ENCODE measurements at places on chromosomes 13 and 19. TPM values are rescaled to one million over a fixed set of nuclear protein-coding genes. Genes with fewer than 3 reads are reported as not detected.
A peak's percentile ranks its signal among the peaks of the same experiment; 100 is the strongest.

GRCh38 chr13:107043021-107043956 is 475.4 kb upstream of the ARGLU1 start:
- no peak overlapping the region for H3K4me3 ChIP-seq
- DNase-seq = no peak
- no peaks in the 10 kb centered on the region for H3K36me3 ChIP-seq

DNA sequence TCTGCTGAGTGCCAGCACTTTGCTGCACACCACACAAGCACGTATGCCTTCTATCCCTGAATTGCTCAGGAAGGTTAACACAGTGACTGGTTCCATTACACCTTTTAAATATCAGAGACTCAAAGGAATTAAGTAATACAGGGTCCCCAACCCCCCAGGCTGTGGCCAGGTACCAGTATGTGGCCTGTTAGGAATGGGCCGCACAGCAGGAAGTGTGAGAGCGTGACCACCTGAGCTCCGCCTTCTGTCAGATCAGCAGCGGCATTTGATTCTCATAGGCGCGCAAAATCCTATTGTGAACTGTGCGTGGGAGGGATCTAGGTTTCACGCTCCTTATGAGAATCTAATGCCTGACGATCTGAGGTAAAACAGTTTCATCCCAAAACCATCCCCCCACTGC is 194.5 kb downstream of the FOXO1 start:
- H3K27me3 ChIP-seq = no peaks in the 10 kb centered on the region
- no peaks in the 10 kb centered on the region for H3K36me3 ChIP-seq
- H3K4me1 ChIP-seq = peaks cover 13% of the 10 kb centered on the region
- no peak for DNase-seq
- H3K4me3 ChIP-seq = no peak overlapping the region

The VAV1 gene
- total RNA-seq = not detected

GRCh38 chr13:61255040-61255796 is 160.4 kb downstream of the PCDH20 start:
- peaks cover 16% of the 10 kb centered on the region for H3K27me3 ChIP-seq
- no peak overlapping the region for H3K27ac ChIP-seq
- peak; percentile 41 for DNase-seq
- no peaks in the 10 kb centered on the region for H3K4me1 ChIP-seq
- H3K36me3 ChIP-seq = no peaks in the 10 kb centered on the region
- H3K4me3 ChIP-seq = no peak overlapping the region

The SAE1 gene
- 76.1 TPM for total RNA-seq

The NEK5 gene
- total RNA-seq = 0.21 TPM

The EPSTI1 gene
- not detected for total RNA-seq

DNA sequence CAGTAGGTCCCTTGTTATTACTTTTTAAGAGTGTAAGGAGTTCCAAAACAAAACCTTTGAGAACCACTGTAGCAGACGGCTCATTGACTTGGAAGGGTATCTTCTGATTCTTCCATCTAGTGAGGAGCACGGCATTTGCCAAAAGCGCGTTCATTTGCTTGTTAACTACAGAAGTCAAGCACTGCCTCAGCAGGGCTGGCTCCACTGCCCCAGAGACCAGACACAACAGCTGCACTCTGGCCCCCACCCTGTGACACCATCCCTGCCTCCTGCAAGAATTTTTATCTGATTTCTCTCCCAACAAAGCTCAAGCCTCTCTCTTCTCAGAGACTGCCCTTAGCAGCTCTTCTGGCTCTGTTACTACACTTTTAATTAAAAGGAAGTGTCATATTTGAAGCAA is 20.7 kb upstream of the XPO4 start:
- no peaks in the 10 kb centered on the region for H3K4me1 ChIP-seq
- no peak overlapping the region for H3K27ac ChIP-seq
- no peak overlapping the region for H3K4me3 ChIP-seq
- H3K36me3 ChIP-seq = no peaks in the 10 kb centered on the region
- DNase-seq = no peak

GRCh38 chr13:106471957-106472543 is 63.4 kb downstream of the EFNB2 start:
- H3K4me3 ChIP-seq = peak overlapping the region; percentile 61
- DNase-seq = peak; percentile 94
- H3K4me1 ChIP-seq = peaks cover 10% of the 10 kb centered on the region
- peak overlapping the region; percentile 58 for H3K27ac ChIP-seq
- H3K27me3 ChIP-seq = no peaks in the 10 kb centered on the region

The SULT2A1 gene
- total RNA-seq = not detected

DNA sequence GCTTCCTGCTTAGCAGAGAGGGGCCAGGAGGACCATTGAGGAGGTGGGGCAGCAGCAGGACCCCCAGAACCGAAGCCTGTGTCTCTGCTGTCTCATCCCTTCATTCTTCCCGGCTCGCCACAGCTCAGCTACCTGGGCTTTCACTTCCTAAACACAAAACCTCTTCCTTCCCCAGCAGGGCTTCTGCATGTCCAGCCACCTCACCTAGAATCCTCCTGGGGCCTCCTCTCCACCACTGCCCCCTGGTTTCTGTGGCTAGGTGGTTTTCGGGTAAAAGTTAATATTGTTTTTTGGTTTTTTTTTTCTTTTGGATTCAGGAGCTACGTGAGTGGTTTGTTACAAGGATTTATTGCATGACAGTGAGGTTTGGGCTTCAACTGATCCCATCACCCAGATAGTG is 61.8 kb upstream of the PABPC3 start:
- peaks cover 12% of the 10 kb centered on the region for H3K27me3 ChIP-seq
- no peak overlapping the region for H3K4me3 ChIP-seq
- H3K4me1 ChIP-seq = peaks cover 5% of the 10 kb centered on the region
- no peak overlapping the region for H3K27ac ChIP-seq
- H3K36me3 ChIP-seq = no peaks in the 10 kb centered on the region

DNA sequence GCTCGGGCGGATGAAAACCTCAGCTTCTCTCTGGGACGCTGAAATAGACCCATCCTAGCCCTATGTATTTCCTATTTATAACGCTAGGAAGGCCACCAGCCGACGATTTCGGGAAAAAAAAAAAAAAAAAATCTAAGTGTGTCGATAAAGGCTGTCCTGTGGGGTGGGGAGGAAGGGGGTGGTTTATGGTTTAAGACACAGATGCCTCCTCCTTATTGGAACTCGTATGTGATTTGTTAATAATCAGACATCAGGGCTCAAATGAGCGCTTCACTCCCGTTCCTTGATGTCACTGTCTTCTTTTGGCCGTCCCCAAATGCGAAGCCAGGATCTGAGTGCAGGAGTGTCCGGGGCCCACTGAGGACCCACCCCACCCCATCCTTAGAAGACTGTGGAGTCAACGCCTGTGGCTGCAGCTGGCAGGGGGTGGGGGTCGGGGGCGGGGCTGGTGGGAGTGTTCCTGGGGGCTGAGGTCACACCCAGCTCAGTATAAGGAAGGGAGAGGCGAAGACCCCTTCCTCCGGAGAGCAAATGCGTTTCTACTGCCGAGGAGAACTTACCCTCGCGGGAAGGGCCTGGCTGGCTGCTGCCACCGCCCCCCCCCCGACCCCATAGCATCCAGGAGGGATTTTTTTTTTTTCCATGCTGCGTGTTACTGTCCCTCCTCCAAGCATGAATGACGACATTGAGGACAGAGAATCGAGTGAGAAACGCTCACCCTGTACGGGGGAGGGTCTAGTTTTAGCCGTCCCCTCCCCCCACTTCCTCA is 971 bp downstream of the ATCAY start:
- H3K4me1 ChIP-seq = no peaks in the 10 kb centered on the region
- no peak for DNase-seq
- no peak overlapping the region for H3K4me3 ChIP-seq
- no peak overlapping the region for H3K27ac ChIP-seq
- H3K36me3 ChIP-seq = no peaks in the 10 kb centered on the region

DNA sequence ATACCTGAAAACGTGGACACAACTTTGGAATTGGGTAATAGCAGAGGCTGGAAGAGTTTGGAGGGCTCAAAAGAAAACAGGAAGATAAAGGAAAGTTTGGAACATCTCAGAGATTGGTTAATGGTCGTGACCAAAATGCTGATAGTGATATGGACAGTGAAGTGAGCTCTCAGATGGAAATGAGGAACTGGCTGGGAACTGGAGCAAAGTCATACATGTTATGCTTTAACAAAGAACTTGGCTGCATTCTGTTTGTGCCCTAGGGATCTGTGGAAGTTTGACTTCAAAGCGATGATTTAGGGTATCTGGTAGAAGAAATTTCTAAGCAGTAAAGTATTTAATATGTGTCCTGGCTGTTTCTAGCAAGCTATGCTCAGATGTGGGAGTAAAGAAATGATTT is 136.2 kb downstream of the DNAJC3 start:
- no peaks in the 10 kb centered on the region for H3K27me3 ChIP-seq
- H3K4me1 ChIP-seq = no peaks in the 10 kb centered on the region
- peaks cover 22% of the 10 kb centered on the region for H3K36me3 ChIP-seq
- DNase-seq = no peak
- no peak overlapping the region for H3K4me3 ChIP-seq
- no peak overlapping the region for H3K27ac ChIP-seq

Data from MCF 10A (cell line).